ENCODE measurements at places on chromosomes 11 and 22.

DNA sequence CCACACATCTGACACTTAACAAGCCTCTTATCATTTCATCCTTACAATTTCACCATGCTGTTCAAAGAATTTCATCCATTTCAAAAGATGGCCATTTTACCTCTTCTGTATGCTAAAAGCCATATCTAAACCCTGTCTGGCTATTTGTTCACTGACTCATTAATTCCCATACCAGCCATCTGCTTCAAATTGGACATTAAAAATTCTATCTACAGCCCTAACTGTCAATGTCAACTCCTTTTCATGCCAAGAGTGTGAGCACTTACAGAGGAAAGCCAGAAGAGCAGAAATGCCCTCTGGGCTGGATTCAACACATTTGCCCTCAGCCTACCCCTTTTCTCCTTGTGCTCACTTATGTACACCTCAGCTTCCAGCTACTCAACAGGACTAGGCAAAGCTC is 59.2 kb downstream of the SYTL2 start:
- no peak for DNase-seq

GRCh38 chr11:47560426-47560825 is 5.0 kb upstream of the PTPMT1 start:
- DNase-seq, result no peak

GRCh38 chr11:75184757-75185425 is 34.0 kb downstream of the SLCO2B1 start:
- no peak for DNase-seq

DNA sequence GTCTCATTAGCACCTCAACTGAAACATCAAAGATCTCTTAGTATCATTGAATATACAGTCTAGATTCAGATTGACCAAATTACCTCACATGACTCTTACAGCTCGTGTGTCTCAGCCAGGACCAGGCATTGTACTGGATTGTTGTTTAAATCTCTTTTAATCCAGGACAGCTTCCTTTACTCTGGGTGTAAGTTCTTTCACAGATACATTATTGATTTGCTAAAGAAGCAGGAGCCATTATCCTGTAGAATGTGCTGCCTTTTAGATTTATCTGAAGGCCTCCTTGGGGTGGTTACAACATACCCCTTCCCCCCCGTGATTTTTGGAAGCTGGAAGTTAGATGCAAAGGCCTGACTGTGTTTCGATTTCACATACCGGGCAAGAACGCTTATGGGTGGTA is 4.2 kb downstream of the MCM5 start:
- no peak for DNase-seq

GRCh38 chr11:69854713-69855112 is 35.5 kb upstream of the FGF3 start:
- DNase-seq, result no peak

- DNase-seq, result no peak
Observed at GRCh38 chr11:113677685-113678084, 28.4 kb downstream of the TMPRSS5 start.

GRCh38 chr22:21972806-21973205 is 9.8 kb downstream of the TOP3B start:
- no peak for DNase-seq

DNA sequence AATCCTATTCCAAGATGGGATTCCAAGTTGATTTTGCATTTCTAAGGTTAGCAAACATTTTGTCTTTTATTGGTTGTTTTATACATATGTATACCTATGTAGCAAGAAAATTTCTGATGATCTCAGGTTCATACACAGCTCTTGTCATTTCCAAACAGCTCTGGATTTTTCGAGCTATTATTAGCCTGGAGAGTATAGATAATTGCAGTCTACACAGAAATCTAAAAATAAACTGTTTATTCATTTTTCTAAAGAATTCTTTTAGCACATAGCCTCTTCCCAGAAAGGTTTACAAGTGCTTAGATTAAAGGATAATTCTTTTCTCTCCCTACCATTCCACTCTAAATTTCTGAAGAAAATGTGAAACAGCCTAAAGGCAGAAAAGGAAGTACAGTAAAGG is 705.0 kb downstream of the NTM start:
- DNase-seq, result no peak

GRCh38 chr11:66268244-66268951 is at the start of gene RAB1B:
TSS of gene RAB1B (plus strand) at chr11:66268639. CDS start at chr11:66268680, 41 bp downstream.
- DNase-seq, result peak; percentile 100

GRCh38 chr11:71202598-71202944 is 49.8 kb downstream of the SHANK2 start:
- no peak for DNase-seq

GRCh38 chr11:27012234-27012921 is 18.5 kb downstream of the FIBIN start:
- DNase-seq, result no peak

DNA sequence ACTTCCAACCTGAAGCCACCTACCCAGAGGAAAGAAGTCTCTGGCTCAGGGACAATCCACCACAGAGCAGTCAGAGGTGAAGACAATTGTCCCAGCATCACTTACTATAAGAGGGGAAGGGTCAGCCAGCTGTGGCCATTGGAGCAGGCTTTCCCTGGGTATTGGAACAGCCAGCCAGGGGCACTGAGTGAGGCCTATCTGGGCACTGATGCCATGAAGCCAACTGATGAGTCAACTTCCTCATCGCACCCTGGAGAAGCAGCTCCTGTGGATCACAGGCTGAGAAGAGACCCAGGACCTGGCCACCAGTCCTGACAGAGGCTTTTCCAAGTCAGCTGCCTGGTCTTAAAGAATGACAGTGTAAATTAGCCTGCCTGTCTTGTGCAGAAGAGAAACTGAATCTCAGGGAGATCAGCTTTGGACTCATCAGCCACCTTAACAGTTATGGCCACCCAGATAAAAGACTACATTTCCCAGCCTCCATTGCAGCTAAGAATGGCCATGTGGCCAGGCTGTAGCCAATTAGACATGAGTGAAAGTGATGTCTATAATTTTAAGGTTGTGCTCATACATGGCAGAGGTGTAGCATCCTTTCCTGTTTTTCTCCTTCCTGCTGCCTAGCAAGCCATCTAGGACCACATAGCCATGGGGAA is 19.0 kb downstream of the CHST1 start:
- no peak for DNase-seq

DNA sequence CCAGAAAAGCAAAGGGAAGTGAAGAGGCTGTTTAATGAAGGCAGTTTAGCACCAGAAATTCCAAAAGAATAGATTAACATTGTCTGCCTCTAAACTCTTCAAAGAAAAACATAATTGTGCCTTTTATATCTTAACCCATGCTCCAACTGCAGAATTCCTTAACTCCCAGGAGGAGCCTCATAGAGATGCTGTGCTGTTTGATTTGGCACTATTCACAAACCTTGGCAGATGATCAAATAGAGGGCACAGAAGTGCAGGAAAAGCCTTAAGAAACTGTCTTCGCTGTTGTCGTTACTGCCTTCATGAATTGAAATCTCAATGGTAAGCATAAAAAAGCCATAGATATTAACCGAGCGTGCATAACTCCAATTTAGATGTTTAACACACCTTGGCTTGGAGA is 124.1 kb upstream of the MPPED2 start:
- DNase-seq, result no peak

Measured in hematopoietic multipotent progenitor cell treated with erythropoietin and hydrocortisone succinate and interleukin-3 and kit ligand, for 15 days (in vitro differentiated cells).